ENCODE measurements at places on chromosomes 1 and 21. TPM values are rescaled to one million over a fixed set of nuclear protein-coding genes. Genes with fewer than 3 reads are reported as not detected.
A peak's percentile ranks its signal among the peaks of the same experiment; 100 is the strongest.

The DBT gene
- 4.3 TPM for polyA plus RNA-seq

The ST6GALNAC5 gene
- polyA plus RNA-seq: 9.5 TPM

The APCS gene
- not detected for polyA plus RNA-seq

The TRIM58 gene
- 0.19 TPM for polyA plus RNA-seq

The NCMAP gene
- polyA plus RNA-seq: 0.10 TPM

The CFAP141 gene
- polyA plus RNA-seq: not detected

The SPATA21 gene
- polyA plus RNA-seq: not detected

The KIAA1614 gene
- polyA plus RNA-seq: 8.3 TPM

DNA sequence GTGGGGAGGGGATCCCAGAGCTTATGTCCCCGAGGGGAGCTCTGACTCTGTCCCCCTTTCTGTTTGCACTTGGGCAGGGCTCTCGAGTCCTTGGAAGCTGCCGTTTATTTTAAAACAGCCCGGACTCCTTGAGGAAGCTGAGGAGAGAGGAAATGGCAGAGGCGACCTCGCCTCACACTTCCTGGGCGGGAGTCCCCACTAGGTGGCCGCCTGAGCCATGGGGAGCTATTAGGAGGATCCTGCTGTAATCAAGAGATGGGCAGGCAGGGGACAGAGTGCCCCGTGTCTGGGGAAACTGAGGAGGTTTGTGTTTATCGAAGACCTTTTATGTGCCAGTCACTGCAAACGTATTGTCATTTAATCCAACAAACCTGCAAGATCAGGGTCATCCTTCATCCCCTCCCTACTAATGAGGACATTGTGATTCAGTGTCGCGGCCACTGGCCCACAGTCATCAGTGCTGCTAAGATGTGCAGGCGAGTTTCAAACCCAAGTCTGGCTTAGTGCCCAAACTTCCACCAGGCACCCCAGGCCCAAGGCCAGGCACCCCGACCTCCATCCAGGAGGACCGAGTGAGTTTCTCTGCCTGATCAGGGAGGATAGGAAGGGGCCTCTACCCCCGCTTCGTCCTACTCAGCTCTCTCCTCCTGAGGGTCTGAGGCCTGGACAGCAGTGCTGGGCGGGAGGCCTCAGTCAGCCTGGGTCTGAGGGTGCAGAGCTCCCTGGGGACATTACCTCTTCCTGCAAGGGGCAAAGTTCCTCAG, 316.9 kb upstream of the VAMP3 start:
- DNase-seq: peak; percentile 18

- DNase-seq: no peak
Measured at GRCh38 chr1:12453400-12454343, 164.3 kb downstream of the DHRS3 start.

DNA sequence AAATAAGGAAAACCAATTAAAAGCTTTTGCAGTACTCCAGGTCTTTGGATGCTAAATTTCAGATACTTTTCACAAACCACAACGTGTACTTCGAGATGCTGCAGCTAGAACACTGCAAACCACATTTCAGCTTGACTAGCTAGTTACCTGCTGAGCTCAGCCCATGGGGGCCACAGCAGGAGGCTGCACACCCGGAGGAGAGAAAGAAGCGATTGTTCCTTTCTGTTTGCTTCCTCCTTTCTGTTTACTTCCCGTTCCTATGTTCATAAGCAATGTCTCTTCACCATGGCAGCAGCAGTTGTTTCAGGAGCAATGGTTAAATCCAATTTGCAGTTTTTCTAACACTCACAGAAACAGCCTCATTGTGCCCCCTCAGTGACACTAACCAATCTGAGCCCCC, 225.6 kb upstream of the FGGY start:
- DNase-seq: no peak

GRCh38 chr1:161803181-161803580, 37.1 kb downstream of the ATF6 start:
- DNase-seq: no peak

GRCh38 chr1:26784023-26784871, 3.5 kb upstream of the PIGV start:
- peak; percentile 58 for DNase-seq
